ENCODE measurements at places on chromosomes 4 and X.

- DNase-seq, result no peak
Measured at GRCh38 chr4:79673898-79674297, 265.9 kb upstream of the GK2 start.

DNA sequence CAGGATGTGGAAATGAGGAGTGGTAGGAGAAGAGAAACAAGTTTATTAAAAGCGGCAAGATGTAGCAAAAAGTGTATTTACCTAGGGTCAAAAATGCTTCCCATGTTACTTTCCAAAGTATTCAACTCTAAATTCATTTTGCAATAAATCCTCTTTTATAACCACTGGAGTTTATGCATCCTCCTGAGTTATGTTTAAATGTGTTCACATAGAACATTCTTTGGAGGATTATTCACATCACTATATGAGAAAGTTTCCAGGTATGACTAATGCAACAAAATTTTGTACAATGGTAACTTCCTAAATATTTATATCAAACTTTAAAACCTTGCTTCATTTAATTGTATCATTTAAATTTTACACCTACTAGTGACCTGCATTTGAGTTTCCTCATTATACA lies 870.6 kb upstream of the SLIT2 start:
- DNase-seq, result no peak

DNA sequence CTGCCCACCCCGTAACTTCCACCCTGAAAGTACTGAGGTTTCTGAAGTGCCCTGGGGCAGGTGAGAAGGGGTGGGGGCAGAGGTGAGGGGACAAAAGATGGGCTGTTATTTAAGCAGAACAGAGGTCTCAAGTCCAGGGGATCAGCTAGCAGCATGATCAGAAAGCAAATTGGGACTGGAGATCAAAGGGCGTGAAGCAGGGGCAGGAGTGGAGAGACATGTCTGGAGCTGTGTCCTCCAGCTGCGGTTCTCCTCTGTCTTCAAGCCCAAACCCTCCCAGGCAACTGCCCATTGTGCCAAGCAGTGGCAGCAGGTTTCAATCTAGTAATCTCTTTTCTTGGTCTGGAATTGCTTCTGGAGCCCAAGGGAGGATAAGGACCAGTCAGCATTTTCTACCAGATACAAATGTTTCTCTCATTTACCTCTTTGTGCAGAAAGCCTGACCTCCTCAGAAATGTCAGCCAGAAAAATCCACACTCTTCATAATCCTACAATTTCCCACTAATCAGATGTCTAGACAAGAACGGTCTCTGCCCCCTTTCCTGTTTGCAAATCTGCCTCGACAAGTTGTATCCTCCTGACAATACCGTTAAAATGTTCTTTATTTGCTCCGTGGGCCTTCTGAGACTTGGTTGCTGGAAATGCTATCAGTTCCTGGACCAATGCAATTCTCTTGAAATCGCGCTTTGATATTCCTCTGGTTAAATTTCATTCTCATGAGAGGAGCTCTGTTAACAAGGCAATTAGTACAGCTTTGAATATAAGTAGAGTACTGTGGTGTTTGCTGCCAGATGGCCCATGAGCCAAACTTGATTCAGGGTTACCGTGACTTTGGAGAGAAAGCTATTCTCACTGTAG lies 23.2 kb upstream of the RASL11B start:
- DNase-seq, result no peak

- DNase-seq, result no peak
Measured at GRCh38 chr4:97639961-97640360, 503.3 kb downstream of the STPG2 start.

GRCh38 chr4:57462843-57463242 lies 352.7 kb upstream of the IGFBP7 start:
- DNase-seq, result peak; percentile 71

GRCh38 chr4:101987623-101988243 lies 197.2 kb downstream of the BANK1 start:
- no peak for DNase-seq

DNA sequence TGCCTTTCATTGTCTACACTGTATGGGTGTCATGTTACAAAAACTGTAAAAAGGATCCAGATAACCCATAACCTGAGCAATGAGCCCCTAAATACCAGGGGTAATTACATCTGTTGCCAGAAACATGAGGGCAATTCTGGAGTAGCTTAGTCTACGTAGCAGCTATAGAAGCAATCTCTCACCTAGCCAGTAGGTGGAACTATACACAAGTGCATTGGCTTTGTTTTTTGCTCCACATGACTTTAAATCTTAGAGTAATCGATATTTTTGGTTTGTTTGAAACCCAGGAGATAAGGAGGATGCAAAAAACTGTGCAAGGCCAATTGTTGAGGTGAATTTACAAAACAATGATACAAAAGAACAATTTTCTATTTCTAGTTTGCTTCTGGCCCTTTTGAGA lies 57.5 kb downstream of the GPR82 start:
- DNase-seq, result peak; percentile 25

DNA sequence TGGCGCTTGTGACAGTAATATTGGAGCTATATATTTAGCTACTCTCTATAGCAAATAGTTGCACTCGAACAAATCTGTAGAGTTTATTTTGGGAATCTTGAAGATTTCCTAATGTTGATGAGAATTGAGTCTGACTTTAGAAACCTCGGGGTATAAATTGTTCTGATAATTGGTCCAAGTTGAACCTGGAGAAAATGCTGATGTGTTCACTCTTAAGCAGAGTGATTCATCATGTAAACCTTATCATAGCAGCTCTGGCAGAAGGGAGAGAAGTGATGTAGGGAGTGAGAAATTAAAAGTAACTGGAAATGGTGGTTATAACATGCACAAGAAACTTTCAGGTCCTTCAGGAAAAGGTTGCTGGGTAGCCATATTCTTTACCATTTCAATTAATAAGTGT lies 16.4 kb upstream of the SLC4A4 start:
- DNase-seq, result no peak

DNA sequence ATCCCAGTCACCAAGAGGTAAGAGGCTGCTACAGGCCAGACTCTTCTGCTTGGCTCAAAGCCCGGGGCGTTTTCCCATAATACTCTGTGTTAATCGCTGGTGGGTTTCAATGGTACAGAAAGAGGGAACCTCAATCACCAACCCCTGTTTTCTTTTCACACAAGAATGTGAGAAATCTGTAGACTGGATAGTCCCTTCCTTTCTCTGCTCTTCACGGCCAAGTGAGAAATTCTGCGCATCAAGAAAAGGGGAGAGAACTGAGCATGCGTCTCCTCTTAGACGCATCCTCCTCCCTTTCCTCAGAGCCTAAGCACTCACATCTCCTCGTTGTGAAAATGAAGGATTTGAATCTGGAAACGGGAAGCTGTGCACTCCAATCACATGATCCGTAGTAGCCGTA lies 64.7 kb downstream of the CLNK start:
- peak; percentile 36 for DNase-seq

- DNase-seq, result no peak
Measured at GRCh38 chr4:114890773-114891172, 222.6 kb downstream of the NDST4 start.

GRCh38 chr4:45100956-45101818 lies 374.8 kb upstream of the GNPDA2 start:
- DNase-seq, result no peak

DNA sequence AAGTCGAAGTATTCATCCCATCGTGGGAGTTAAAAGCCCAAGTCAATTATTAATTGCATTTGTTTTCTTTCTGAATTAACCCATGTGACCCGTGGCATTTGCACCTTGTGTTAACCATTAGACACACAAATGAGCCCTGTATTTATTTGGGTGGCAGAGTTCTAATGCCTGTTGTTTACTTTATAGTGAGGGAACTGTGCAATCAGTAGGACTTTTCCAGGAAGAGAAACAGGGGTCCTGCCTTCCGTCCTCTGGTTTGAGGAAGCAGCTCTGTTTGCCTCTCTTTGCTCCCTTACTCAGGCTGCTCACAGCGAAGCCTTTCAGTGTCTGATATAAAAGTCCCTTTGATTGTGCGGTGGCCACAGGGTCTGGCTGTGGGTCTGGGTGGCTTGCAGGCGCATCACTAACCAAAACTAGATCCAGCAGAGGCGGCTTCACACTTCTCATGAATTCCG lies 263.6 kb downstream of the PTTG2 start:
- no peak for DNase-seq

- DNase-seq, result no peak
Measured at GRCh38 chr4:184386271-184386781, 88.0 kb downstream of the IRF2 start.

- DNase-seq, result no peak
Measured at GRCh38 chrX:118756101-118756500, 28.7 kb downstream of the IL13RA1 start.

DNA sequence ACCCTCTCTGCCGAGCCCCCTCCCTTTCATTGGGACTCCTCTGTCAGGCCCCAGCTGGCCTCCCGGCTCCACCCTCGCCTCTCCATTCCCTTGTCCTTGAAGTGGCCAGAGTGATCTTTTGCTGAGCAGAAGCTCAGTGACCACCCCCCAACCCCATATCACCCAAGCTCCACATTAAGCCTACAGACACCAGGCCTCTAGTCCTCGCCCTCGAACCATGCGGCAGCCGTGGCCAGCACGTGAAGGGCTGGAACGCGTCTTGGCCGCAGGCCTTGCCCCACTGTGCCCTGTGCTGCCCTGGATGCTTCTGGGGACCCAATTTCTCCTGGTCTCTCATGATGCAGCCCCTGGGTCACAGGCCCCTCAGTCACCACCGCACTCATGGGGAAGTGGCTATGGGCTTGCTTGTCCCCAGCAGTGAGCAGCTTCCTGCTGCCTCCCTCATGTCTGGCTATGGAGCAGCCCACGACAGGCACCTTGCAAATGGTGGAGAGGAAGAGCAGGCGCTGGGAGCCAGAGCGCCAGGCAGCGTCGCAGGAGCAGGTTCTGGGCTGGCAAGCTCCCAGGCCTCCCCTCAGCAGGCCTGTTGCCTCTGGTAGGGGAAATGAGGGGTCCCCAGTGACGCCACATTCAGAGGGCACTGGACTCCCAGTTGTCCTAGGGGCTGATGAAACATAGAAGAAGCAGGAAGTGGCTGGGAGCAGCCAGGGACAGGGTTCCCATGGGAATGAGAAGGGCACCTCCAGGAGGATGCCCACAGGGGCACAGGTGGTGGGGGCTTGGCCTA lies 757 bp upstream of the SRPK3 start:
- peak; percentile 13 for DNase-seq

GRCh38 chr4:2931512-2932301 lies 31.5 kb downstream of the NOP14 start:
- DNase-seq, result no peak

GRCh38 chr4:85741381-85741780 lies 266.4 kb downstream of the ARHGAP24 start:
- DNase-seq, result no peak

DNA sequence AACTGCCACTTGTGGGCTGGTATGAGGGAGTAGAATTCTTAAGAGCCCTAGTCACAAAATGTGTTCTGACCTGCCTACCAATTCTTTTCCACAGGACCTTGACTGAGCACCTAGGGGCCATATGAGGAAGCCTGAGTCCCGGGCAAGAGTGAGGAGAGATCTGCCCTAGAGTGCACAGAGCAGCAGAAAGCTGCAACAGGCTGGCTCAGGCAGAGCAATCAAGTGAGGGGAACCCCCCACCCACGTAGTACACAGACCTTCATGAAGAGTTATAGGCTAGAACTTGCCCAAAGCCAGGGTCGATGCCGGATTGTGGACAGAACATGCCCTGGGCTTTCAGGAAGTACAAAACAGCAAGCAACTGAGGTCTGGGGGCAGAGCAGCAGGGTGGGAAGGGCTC lies 117.0 kb downstream of the SPOCK3 start:
- DNase-seq, result no peak

GRCh38 chr4:64747919-64748715 lies 338.9 kb upstream of the TECRL start:
- DNase-seq, result no peak

Measured in NCI-H1092 treated with DMSO at 0.1 percent for 48 hours (cell line).